NCI-H2029 treated with DMSO at 0.1 percent for 48 hours (cell line): ENCODE measurements at places on chromosomes 3 and 15.

DNA sequence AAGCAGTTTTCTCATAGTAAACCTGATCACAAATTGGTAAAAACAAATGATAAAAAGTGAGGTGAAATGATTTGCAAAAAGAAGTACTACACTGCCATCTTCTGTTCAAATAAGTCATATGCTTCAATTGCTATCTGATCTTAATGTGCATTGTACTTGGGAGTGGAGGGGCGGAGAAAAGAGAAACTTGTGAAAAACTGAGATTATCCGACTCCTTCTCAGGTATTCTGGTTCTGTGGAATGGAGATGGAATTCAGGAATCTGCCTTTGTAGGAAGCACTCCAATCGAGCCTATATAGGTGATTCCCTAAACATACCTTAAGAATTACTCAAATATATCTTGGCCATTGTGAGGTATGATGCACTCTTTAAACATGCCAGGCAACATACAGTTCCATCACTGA lies 180.6 kb downstream of the CHL1 start:
- DNase-seq = peak; percentile 70

DNA sequence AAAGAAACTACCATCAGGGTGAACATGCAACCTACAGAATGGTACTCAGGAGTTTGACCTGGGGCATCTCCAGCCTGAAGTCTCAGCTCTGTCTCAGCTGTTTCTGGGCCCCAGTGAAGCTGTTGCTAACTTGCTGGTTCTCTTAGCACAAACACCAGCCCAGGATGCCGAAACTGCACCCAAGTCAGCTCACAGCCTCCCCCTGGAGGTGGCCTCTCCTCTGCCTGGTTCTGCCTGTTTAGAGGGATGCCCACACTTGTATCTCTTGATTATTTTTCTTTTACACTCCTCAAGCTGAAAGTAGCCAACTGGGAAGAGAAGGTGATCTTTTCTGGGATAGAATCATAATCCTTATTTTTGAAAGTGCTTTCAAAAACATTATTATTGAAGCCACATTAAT lies 289.0 kb upstream of the RASGRP1 start:
- no peak for DNase-seq

DNA sequence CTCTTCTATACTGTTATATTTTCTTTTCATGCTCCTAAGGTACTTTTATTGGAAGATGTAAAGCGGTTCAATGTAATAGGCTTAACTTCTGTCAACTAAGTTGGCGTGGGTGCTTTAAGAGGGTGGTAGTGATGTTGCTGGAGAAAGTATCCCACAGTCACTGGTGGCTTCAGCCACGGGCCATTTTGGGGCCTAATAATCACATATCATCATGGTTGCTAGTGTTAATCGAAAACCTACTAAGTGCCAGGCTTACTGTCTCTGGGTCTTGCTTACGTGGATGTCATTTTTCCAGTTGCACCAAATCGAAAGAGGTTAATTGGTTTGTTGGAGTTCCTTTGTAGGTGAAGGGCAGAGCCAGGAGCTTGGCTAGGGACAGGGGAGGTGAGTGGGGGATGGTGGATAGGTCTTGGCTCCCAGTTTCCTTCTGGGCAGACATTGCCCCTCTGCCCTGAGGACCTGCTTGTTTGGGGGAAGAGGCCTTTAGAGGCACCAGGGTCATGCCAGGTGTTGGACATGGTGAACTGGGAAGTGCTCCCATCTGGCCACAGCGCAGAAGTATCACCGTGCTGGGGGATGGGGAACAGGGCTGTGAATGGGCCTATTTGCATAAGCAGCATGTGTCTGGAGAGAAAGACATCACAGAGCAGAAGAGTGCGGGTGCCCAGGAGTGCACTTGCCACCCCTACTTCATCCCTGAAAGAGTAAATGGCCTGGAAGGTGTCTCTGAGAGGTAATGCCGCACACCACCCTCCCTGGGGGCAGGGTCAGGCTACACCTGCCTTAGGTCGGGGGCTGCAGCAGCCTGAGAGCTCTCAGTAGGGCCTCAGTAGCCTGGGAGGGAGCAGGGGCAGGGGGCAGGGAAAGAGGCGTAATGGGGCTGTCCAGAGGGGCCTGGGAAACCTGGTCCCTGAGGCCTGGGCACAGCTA lies 62.4 kb upstream of the POLG start:
- DNase-seq = no peak

DNA sequence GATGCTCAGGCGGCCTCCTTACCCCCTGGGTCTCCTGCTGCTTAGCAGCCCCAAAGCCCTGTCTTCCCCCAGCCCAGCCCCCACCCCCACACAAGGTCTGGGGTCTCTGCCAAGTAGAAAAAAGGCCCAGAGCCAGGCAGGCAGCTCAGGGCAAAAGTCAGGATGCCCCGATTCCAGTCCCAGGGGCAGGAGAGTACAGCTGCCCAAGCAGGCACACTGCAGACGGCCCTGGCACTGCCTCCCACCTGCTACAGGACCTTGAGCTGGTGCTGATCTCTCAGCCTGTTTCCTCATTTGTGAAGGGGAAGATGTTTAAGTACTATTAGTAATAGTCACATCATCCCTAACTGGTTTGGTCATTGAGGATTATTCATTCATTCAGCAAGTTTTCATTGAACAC lies 12.6 kb downstream of the TMEM43 start:
- no peak for DNase-seq

DNA sequence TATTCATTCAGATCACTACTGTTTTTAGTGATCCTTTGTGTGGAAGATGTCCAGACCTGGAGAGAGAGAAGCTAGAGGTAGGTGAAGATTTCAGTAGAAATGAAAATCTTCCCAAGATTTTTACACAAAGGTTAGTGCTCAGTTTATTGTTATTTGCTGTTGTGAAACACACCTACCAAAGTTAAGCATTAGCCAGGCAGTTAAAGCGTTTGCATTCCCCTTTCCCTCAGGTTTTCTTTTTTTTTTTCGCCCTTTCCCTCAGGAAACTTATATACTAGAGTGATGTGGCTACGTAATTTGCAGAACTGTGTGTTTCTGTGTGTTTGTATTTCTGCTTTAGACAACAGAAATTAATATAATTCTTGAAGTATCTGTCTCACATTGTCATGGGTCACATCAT lies 34.5 kb downstream of the USP3 start:
- DNase-seq = no peak
